H9 (cell line): ENCODE measurements at places on chromosomes 3 and 15. TPM values are rescaled to one million over a fixed set of nuclear protein-coding genes. Genes with fewer than 3 reads are reported as not detected.

DNA sequence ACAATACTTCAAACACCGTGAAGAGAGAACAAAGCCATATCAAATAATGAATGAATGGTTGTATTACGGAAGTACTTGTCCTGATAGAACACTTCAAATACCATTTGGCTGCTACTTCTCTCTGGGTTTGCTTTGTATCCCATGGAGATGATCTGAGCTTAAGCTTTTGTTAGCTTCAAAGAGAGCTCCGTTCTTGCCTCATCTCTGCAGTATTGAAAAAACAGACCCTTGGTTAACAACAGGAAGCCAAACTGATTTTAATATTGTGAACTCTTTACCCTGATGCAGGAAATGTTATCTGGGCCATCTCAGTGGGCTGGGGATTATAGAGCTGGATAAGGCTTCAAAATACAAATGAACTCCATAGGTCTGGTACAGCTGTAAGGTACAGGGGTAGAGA lies 101.0 kb downstream of the CHL1 start:
- no peak for DNase-seq

- no peak for DNase-seq
These were observed 18.3 kb upstream of the USF3 start for GRCh38 chr3:113714702-113715101.

GRCh38 chr15:80778964-80779657 lies at the start of gene CEMIP:
TSS of gene CEMIP (plus strand) at chr15:80779370. CDS start at chr15:80873880, 94,510 bp downstream.
- DNase-seq = peak; percentile 88

GRCh38 chr3:185089751-185090150 lies 63.1 kb downstream of the C3orf70 start:
- DNase-seq = no peak

GRCh38 chr3:48299746-48300712 lies 33.4 kb downstream of the SPINK8 start:
- no peak for DNase-seq

DNA sequence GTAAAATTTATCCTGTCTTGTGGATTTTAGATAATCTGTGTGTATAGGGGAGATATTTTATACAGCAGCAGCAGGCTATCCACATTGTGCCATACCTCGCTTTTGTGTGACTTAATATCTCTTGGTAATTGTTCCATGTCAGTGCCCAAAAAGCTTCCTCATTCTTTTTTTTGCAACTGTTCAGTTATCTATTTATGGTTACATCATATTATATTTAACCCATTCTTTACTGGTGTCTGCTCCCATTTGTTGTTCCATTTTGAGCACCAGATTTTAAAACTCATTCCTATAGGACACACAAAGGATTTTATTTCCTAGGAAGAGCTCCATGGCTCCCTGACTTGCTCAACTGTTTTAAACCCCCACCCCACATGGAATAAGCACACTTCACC lies 86.3 kb upstream of the RASGRP1 start:
- DNase-seq = no peak

GRCh38 chr3:128338536-128339330 lies 128.0 kb downstream of the DNAJB8 start:
- DNase-seq = no peak

- DNase-seq = no peak
These were observed 55.0 kb upstream of the EIF1B start for GRCh38 chr3:40254491-40254890.

- DNase-seq = no peak
These were observed 3.8 kb downstream of the DCBLD2 start for GRCh38 chr3:98897701-98898100.

Gene RETNLB
- not detected in 2 replicates for total RNA-seq

Gene DCLK3
- total RNA-seq = 1.4 and 1.6 TPM in 2 replicates
